ENCODE measurements at places on chromosomes 12 and 14. TPM values are rescaled to one million over a fixed set of nuclear protein-coding genes. Genes with fewer than 3 reads are reported as not detected.

Gene TAS2R9
- not detected for total RNA-seq

Gene ADAMTS20
- total RNA-seq = 2.0 TPM

DNA sequence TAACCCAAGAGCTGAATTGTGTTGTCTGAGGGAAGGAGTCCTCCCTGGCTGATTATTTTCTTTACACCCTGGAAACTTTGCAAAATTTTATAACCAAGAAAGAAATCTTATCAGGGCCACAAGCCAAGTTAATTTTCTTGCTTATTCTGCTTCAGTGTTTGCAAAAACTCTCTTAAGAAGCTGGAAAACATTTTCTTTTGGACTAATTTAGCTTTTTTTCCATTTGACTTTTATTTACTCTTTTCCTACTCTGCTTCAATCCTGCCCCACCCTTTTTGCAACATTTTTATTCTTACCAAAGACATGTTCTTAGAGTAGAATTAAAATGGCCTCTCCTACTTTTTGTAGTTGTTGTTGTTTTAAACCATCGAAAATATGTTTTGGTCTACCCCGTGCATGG lies 378.7 kb downstream of the ZFP36L1 start:
- DNase-seq = no peak

GRCh38 chr12:105334582-105334981 lies 4.1 kb downstream of the C12orf75 start:
- no peak for DNase-seq

Gene TAS2R19
- 2.8 TPM for total RNA-seq

GRCh38 chr12:81095501-81096232 lies 17.8 kb downstream of the ACSS3 start:
- no peak for DNase-seq

- DNase-seq = no peak
Measured at GRCh38 chr12:111764120-111764821, 2.5 kb upstream of the ALDH2 start.

Gene CD27
- total RNA-seq = not detected

Gene TMEM132D
- total RNA-seq = 0.19 TPM

Gene ST8SIA1
- 64.7 TPM for total RNA-seq

Gene PTGER2
- not detected for total RNA-seq

GRCh38 chr12:112386726-112387125 lies 4.5 kb upstream of the HECTD4 start:
- no peak for DNase-seq

GRCh38 chr12:50923361-50924130 lies 28.8 kb upstream of the HIGD1C start:
- no peak for DNase-seq

DNA sequence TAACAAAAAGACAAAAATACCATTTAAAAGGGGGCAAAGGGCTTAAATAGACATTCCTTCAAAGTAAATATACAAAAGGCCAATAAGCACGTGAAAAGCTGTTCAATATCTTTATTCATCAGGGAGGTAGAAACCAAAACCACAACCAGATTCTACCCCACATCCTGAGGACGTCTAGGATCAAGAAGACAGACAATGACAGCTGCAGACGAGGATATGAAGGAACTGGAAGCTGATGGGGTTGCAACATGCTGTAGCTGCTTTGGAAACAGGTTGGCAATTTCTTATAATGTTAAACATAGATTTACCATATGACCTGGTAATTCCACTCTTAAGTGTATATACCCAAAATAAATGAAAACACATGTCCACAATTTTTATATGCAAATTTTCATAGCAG lies 85.1 kb upstream of the C14orf180 start:
- no peak for DNase-seq

Gene OAS2
- not detected for total RNA-seq

Gene GUCY2C
- total RNA-seq = not detected

Gene PTPRR
- total RNA-seq = 0.61 TPM

- DNase-seq = peak; percentile 50
Measured at GRCh38 chr14:51776102-51776894, 84.1 kb upstream of the GNG2 start.

DNA sequence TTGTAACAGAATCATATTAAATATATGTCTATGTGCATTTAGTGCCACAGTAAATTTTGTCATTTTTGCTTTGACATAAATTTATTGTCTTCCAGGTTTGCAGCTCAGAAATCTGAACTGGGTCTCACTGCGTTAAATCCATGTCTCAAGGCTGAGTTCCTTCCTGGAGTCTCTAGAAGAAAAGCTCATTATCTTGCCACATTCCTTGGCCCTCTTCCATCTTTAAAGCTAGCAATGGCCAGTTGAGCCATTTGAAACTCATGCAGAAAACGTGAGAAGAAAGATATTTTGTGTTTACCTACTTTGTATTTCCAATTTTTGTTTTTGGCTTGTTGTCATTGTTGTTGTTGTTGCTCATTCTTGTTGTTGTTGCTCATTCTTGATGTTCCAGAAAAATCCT lies 10.7 kb downstream of the PRH1 start:
- no peak for DNase-seq

Gene C12orf43
- total RNA-seq = 25.3 TPM

Gene SELPLG
- total RNA-seq = 0.51 TPM

DNA sequence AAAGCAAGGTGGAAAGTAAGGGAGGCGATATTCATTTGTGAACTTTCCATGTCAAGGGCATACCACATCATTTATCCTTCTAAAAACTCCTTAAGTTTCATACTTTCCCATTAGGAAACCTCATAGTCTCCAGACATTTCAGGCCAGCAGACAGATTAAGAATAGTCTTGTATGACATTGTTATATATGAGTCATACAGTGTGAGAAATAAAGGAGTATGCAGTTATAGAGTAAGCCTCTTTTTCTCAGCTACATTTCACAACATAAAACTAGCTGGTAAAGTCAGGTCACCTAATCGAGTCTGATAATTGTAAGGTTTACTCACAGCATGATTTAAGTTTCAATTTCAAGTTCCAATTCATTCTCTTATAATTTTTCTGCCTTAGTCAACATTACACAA lies 164.3 kb downstream of the GRIP1 start:
- DNase-seq = no peak

Gene CD163
- not detected for total RNA-seq

DNA sequence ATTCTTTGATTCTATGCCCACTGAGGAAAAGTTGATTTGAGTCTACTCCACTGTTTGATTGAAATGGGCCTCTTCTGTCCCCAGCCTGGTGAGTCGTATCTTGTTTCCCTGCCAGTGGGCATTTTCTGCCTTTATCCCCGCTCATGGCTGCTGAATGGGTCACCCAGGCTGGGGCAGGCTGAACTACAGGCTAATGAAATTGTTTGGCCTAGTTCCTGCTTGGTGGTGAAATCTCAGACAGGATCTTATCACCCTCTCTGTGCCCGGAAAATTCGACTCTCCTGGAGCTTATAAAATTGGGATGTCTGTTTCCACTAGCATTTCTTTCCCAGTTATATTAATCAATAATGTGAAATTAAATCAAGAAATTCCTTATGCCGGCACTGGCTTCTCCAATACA lies 65.0 kb downstream of the CHST11 start:
- no peak for DNase-seq

GRCh38 chr12:3049611-3050249 lies 27.4 kb upstream of the TSPAN9 start:
- DNase-seq = no peak

Gene CABP1
- total RNA-seq = 1.2 TPM

DNA sequence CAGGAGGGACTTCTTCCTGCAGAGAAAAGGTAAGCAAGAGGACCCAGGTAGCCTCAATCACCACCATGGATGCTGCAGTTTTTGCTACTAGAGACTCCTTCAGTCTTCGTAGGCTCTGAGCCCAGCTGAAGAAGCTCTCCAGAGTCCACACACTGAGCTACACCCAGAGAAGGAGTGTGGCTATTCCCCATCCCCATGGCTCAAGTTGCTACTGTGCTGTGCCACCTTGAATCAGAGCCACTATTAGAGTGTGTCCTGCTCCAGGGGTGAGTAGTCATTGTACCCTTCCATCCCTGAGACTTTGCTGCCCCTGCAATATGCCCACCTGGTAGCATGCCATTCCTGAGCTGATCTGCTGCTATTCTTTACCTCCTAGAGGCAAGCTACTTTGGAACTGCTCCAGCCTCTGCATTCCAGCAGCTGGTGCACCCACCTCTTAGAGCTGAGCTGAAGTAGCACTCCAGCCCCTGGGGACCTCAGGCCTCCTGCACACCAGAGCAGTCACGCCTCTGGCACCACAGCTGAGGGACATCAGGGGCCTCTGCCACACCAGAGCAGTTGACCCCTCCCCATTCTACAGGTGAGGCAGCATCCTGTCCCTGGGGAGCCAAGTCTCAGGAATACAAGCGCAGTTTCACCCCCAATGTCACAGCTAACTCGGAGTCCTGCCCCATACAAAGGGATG lies 213.0 kb downstream of the TRHDE start:
- DNase-seq = no peak

- no peak for DNase-seq
Measured at GRCh38 chr12:22029991-22030390, 16.0 kb upstream of the CMAS start.

DNA sequence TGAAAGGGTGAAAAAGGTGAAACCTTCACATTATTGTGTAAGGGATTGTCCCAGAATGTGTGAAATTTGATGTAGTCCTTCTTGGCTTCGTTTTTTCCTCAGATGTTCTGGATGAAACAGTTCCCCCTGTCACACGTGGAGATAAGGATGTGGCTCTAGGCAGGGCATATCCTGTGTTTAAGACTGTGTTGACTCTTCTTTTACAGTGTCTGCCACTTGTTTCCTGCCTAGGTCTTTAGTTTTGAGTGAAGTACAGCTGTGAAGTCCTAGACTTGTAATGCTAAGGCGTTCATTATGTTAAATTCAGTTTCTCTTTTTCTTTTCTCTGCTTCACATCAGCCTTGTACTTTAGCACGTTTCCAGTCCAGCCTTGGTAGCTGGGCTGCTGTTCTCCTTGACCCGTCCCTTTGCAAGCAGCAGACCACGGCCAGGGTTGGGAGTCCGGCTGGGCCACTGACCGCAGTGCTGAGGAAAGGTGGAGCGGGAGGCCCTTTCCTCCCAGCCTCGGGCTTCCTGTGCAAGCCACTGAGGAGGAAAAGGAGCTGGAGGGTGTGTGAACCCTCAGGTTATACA lies 59.1 kb downstream of the RASSF3 start:
- DNase-seq = no peak

GRCh38 chr12:7869137-7869536 lies 3.6 kb downstream of the SLC2A14 start:
- DNase-seq = no peak

Gene EGLN3
- total RNA-seq = 0.89 TPM

- DNase-seq = no peak
Measured at GRCh38 chr14:28589792-28590191, 176.8 kb upstream of the FOXG1 start.

GRCh38 chr14:51828017-51828797 lies 32.2 kb upstream of the GNG2 start:
- no peak for DNase-seq

Gene PDZRN4
- 1.8 TPM for total RNA-seq

DNA sequence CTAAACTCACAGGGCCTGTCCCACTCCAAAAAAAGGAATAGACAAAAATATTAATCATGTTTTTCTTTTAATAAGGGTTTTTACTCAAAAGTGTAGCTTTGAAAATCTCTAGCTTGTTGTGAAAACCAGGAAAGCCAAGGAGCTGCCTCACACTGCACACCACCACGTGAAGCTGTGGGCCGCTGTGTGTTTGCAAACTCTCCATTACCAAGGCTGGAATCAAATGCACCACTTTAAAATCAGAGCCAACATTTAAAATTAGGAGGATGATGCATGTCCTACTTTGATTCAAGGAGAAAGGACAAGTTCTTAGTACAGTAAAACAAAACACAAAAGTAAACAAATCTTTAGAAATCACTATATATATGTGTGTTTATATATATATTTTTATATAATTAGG lies 83.0 kb downstream of the SETD3 start:
- DNase-seq = no peak

DNA sequence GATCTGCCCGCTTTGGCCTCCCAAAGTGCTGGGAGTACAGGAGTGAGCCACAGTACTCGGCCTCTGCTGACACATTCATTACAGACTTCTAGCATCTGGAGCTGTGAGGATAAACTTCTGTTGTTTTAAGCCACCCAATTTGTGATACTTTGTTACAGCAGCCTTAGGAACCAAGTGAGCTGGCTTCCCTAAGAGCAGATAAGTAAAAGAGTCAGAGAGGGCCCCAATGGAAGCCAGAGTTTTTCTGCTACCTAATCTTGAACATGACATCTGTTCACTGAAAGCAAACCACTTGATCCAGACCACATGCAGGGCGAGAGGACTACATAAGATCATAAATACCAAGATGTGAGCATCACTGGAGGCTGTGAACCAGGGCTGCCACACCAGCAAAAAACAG lies 3.7 kb upstream of the MAPKAPK5 start:
- no peak for DNase-seq

- DNase-seq = no peak
Measured at GRCh38 chr12:118373616-118374015, 909 bp upstream of the TAOK3 start.

Gene IL23A
- total RNA-seq = not detected

GRCh38 chr14:96512602-96513397 lies 10.6 kb downstream of the PAPOLA start:
- no peak for DNase-seq

GRCh38 chr12:83114966-83115365 lies 428.3 kb downstream of the TMTC2 start:
- DNase-seq = no peak

All from neural crest cell (in vitro differentiated cells).